ENCODE measurements at places on chromosomes 13 and 19. TPM values are rescaled to one million over a fixed set of nuclear protein-coding genes. Genes with fewer than 3 reads are reported as not detected.

- DNase-seq = no peak
- H3K4me1 ChIP-seq = no peaks in the 10 kb centered on the region
- H3K36me3 ChIP-seq = peaks cover 26% of the 10 kb centered on the region
Observed at GRCh38 chr13:110475550-110476219, 85.8 kb downstream of the RAB20 start.

DNA sequence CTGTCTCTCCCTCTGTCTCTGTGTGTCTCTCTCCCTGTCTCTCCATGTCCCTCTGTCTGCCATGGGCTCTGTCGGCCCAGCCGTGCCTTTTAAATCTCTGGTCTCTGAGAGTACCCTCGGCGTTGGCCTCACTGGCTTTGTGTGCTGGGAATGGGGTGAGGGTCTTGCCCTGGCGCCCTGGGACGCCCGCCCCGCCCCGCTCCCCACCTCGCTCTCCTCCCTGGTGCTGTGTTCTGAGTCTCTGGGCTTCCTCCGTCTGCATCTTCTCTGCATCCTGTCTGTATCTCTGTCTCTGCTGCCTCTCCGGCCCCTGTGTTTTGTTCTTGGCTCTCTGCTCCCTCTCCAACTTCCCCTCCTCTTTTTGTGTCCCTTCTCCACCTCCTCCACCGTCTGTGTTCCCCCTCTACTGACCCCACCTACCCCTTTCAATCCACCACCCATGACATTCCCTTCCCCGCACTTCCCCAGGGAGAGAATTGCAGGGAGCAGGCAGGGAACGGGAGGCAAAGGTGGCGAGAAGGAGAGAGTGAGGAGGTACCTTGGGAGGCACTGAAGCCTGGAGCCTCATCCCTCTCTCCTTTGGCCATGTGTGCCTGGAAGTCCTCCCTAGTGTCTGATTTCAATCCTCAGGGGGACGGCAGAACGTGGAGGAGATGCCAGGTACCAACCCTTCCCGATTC is 4.0 kb upstream of the MEIS3 start:
- H3K27ac ChIP-seq = no peak overlapping the region
- no peaks in the 10 kb centered on the region for H3K36me3 ChIP-seq
- H3K4me1 ChIP-seq = peaks cover 42% of the 10 kb centered on the region
- peak overlapping the region; percentile 73 for H3K4me3 ChIP-seq
- peaks cover 17% of the 10 kb centered on the region for H3K27me3 ChIP-seq

DNA sequence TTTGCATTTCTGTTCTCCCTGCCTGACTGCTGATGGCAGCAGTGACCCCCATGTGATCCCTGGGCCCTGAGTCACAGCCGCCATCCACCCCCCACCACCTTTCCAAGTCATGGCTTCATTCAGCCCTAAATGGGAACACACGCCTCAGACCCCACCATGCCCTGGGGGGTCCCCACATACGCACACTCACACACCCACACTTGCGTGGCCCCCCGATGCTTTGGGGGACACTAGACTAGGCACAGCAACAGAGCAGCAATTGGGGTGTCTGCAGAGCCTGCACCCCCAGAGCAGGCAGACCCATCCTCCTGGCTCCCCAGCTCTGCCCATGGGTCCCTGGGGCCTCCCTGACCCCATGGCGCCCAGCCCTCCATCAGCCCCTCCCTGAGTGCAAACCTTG is 5.5 kb upstream of the ISYNA1 start:
- peaks cover 5% of the 10 kb centered on the region for H3K36me3 ChIP-seq
- H3K4me3 ChIP-seq = peak overlapping the region; percentile 34
- peaks cover 5% of the 10 kb centered on the region for H3K27me3 ChIP-seq

DNA sequence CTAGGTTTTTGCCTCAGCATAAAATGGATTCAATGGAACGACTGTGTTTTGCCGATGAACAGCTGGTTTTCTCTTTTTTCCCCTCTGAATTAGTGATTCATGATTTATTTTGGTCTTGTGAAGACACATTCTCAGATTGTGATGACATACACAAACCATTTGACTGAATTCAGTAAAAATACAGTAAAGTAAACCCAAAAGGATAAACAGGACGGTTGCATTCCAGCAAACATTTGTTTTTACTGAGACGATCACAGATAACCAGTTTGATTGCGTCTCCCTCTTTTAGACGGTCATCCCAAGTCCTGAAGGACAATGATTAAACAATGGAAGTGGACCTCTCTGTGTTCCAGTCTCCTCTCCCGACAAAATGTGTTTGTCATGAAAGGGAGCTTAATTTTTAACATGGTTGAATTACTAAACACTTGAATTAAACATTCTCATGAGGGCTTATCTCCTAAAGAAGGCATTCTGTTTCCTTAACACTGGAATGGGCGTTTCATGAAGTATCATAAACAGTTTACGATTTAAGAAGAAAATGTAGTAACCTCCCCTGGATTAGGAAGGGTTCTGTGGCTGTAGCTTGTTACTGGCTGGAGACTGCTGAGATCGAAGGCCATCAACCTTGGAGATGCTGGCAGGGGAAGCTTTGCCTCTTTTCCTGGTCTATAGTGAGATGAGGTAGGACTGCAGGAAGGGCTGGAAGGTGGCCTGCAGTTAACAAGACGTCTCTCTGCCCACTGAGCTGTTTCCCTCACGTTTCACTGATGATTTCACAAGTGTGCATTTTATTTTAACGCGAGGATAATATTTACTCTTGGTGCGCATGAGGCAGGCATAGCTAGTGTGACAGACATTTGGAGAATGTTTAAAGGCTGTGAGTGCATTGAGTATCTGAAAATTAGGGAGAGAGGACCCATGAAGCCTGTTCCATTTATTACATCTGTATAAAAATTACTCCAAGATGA is 457.9 kb downstream of the FGF9 start:
- H3K4me3 ChIP-seq = no peak overlapping the region
- H3K4me1 ChIP-seq = no peaks in the 10 kb centered on the region
- H3K27ac ChIP-seq = no peak overlapping the region
- no peaks in the 10 kb centered on the region for H3K36me3 ChIP-seq
- no peak for DNase-seq

DNA sequence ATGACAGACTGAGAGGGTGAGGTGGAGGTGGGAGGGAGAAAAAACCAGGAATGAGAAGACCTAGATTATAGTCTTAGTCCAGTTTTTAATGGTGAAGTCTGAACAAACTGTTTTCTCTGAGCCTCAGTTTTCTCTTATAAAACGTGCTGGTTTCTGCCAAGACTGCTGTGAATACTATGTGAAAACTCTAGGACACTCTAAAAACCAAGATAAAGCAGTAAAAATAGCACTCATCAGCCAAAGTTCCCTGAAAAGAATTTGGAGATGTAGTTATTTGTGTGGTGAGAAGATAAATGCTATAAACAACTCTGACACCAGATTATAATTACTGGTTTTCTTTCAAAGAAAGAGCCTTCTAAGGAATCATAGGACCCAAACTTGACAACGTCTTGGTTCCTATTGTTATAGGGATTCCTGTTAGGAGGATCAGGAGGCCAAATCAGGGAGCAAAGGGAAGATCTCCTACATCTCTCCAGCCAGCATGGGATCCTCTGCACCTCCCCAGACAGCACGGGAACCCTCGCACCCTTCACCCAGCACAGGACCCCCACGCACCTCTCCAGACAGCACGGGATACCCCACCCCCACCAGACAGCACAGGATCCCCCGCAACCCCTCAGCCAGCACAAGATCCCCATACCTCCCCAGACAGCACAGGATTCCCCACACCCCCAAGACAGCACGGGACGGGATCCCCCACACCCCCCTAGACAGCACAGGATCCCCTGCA is 130.2 kb downstream of the MIPEP start:
- DNase-seq = no peak
- no peaks in the 10 kb centered on the region for H3K27me3 ChIP-seq
- no peak overlapping the region for H3K27ac ChIP-seq
- H3K36me3 ChIP-seq = peaks cover 2% of the 10 kb centered on the region

DNA sequence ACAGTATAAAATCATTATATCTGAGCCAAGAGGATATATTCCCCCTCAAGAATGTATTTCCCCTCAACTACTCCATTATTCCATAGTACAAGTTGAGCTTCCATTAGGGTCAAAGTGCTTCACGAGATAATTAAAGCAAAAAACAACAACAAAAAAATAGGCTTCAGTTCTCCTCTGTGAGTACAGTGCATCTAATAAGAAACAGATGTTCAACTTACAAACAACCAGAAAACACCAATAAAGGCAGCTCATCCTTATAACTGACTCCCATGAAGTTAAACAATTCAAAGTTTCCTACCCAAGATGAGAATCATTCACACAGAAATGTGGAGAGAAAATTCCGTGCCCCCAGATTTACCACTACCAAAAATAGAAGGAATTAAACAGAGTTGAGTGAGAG is 854.4 kb downstream of the PCDH9 start:
- H3K4me3 ChIP-seq = no peak overlapping the region
- DNase-seq = no peak
- no peak overlapping the region for H3K27ac ChIP-seq
- H3K27me3 ChIP-seq = no peaks in the 10 kb centered on the region
- peaks cover 8% of the 10 kb centered on the region for H3K4me1 ChIP-seq
- no peaks in the 10 kb centered on the region for H3K36me3 ChIP-seq

DNA sequence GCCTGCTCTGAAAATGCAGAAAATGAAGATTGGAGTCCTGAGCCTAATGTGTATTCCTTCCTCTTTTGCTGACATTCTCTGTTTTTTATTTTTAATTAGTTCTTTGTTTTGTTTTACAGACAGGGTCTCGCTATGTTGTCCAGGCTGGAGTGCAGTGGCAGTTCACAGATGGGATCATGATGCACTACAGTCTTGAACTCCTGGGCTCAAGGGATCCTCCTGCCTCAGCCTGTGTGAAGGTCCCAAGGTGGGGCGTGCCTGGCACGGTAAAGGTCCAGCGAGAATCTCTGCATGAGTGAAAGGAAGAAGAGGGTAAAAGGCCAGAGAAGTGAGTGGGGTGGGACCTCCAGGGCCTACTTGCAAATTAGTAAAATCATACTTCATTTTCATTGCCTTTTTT is 34.3 kb upstream of the DGKH start:
- no peak for DNase-seq
- peaks cover 3% of the 10 kb centered on the region for H3K27me3 ChIP-seq
- H3K4me3 ChIP-seq = no peak overlapping the region
- H3K36me3 ChIP-seq = no peaks in the 10 kb centered on the region
- H3K27ac ChIP-seq = no peak overlapping the region
- H3K4me1 ChIP-seq = peaks cover 13% of the 10 kb centered on the region

GRCh38 chr13:48533961-48534600 is 1.2 kb upstream of the RCBTB2 start:
- no peak for DNase-seq
- no peaks in the 10 kb centered on the region for H3K27me3 ChIP-seq
- no peaks in the 10 kb centered on the region for H3K36me3 ChIP-seq
- peak overlapping the region; percentile 92 for H3K4me3 ChIP-seq
- peaks cover 33% of the 10 kb centered on the region for H3K4me1 ChIP-seq

DNA sequence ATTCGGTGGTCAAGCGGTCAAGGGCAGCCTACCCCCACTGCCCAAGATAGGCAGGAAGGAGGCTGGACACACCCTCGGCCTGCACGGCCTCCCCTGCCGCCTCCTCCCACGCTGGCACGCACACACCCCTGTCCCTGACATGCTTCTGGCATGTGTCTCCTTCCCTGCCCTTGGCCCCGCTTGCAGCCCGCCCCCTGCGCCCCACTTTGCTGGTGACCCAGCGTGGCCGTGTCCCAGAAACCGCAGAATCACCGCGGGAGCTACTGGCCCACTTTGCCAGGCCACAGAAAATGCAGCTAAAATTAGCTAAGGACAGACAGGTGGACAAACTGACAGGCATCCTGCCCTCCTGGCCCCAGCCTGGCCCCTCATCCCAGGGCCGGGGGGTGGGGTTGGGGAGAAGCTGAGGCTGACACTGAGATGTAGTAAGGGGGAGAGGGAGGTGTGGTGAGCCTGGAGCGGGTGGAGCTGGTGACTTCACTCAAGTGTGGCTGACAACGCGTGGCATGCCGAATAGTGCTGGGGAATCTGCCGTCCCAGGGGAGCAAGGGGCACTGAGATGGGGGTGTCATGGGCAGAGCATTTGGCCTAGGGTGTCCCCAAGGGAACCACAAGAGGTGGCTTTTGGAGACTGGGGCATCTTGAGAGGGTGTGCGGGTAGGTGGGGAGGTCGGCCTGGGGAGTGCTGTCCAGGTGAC is 2.4 kb downstream of the SHANK1 start:
- peaks cover 13% of the 10 kb centered on the region for H3K4me1 ChIP-seq
- peaks cover 45% of the 10 kb centered on the region for H3K27me3 ChIP-seq
- no peak overlapping the region for H3K27ac ChIP-seq
- peak overlapping the region; percentile 78 for H3K4me3 ChIP-seq

- no peak for DNase-seq
- H3K27ac ChIP-seq = peak overlapping the region; percentile 50
- peaks cover 21% of the 10 kb centered on the region for H3K36me3 ChIP-seq
Observed at GRCh38 chr19:33473653-33474305, 47.8 kb downstream of the PEPD start.

DNA sequence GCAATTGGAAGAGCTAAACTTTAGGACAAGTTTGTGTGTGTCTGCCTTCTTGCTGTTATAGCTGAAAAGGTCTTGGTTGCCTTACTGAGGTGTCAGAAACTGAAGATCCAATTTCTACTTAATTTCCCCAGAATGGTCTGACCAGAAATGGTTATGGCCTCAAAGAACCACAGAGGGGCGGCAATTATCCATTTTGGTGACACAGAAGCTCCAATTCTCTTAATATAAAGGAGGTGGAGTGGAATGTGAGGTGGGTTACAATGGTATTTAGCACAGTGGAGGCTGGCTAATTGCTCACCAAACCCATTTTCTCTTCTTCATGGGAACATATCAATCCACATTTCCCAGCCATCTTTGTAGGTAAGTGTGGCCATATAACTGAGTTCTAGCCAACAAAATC is 1157.2 kb downstream of the OLFM4 start:
- no peak overlapping the region for H3K27ac ChIP-seq
- no peak overlapping the region for H3K4me3 ChIP-seq
- no peak for DNase-seq
- H3K4me1 ChIP-seq = no peaks in the 10 kb centered on the region

- no peak for DNase-seq
- H3K36me3 ChIP-seq = no peaks in the 10 kb centered on the region
- H3K4me1 ChIP-seq = no peaks in the 10 kb centered on the region
- no peak overlapping the region for H3K27ac ChIP-seq
- no peaks in the 10 kb centered on the region for H3K27me3 ChIP-seq
Observed at GRCh38 chr13:103703246-103703645, 637.0 kb upstream of the SLC10A2 start.

DNA sequence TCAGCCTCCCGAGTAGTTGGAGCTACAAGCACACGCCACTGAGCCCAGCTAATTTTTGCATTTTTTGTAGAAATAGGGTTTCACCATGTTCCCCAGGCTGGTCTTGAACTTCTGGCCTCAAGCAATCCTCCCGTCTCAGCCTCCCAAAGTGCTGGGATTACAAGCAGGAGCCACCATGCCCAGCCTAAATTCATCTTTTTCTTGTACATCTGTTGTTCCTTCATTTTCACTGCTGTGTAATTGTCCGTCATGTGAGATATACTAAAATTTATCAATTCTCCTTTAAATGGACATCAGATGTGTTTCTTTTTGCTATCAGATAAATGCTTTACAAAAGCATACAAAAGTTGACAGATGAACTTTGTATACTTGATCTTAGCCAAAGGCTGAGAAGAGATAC is 22.9 kb downstream of the DYRK1B start:
- no peak overlapping the region for H3K4me3 ChIP-seq
- no peaks in the 10 kb centered on the region for H3K4me1 ChIP-seq
- no peak overlapping the region for H3K27ac ChIP-seq
- no peaks in the 10 kb centered on the region for H3K36me3 ChIP-seq

GRCh38 chr19:33465834-33466233 is 55.8 kb downstream of the PEPD start:
- no peaks in the 10 kb centered on the region for H3K36me3 ChIP-seq
- H3K4me3 ChIP-seq = no peak overlapping the region
- no peaks in the 10 kb centered on the region for H3K27me3 ChIP-seq
- peaks cover 12% of the 10 kb centered on the region for H3K4me1 ChIP-seq

The MEIOSIN gene
- total RNA-seq = not detected

The ANKRD24 gene
- 0.19 TPM for total RNA-seq

The IL17D gene
- total RNA-seq = 7.9 TPM
